ENCODE measurements at places on chromosomes 4 and X.

GRCh38 chr4:175874306-175874705 lies 62.2 kb upstream of the GPM6A start:
- no peak for DNase-seq

GRCh38 chr4:156970501-156971164 lies 966 bp downstream of the PDGFC start:
- no peak for DNase-seq

- no peak for DNase-seq
Observed at GRCh38 chrX:136762820-136763452, 17.8 kb downstream of the ARHGEF6 start.

GRCh38 chr4:83334425-83335241 lies at the start of gene HPSE:
TSS of gene HPSE (minus strand) at chr4:83334848. CDS start at chr4:83334782, 66 bp downstream.
- DNase-seq: peak; percentile 31

GRCh38 chr4:10977534-10977933 lies 293.0 kb upstream of the CLNK start:
- DNase-seq: no peak

DNA sequence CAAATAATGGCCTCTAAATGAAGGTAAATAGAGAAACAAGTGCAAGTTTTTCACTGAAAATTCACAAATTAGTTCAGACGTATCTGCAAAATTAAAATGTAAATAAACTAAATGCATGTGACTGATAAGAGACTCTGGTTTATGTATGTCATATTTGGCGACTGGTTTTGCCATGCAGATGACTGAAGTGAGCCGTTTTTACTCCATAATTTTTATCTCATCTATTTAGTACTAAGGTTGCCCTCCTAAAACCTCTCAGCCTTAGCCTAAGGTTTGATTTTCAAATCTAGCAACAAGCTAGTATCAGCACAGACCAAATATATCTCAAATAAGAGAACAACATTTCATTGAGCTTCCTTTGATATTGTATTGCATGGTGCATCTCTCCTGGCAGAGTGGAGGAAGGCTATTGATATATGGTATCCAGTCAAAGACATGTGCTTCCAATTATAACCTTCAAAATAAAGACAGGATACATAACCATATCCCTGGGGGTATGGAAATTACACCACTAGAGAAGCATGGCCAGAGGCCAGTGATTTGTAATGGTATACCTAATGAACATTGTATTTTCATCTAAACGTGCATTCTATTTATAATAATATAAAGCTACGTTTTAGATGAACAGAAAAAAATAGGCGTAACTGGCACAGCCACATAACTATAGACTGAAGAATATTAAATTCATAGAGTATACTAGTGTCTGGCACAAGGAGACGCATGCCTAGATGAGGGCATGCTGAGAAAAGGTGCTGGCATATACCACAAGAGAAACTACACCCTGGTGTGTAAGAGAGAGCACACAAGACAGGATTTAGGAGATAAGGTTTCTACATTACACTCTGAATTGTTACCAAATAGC lies 392.6 kb upstream of the INTU start:
- peak; percentile 50 for DNase-seq

GRCh38 chr4:174650711-174651355 lies 128.5 kb upstream of the HPGD start:
- DNase-seq: no peak

DNA sequence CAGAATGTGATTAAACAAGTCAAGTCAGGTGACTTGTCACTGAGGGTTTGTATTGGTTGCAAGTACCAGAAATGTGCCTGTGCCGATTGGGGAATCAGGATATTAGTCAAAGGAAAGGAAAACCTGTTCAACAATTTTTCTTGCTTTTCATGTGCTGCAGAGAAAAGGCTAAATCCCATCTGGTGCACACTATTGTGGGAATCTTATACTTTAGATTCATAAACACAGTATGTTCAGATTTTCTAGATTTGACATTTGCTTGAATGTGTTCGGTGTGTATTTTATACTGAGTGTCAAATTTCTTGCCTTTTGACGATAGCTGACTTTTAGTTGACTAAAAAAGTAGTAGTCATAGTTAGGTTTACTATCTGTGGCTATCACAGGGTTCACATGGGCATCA lies 37.6 kb downstream of the GAB1 start:
- no peak for DNase-seq

- DNase-seq: no peak
Observed at GRCh38 chr4:84146300-84146959, 352.7 kb downstream of the NKX6-1 start.

DNA sequence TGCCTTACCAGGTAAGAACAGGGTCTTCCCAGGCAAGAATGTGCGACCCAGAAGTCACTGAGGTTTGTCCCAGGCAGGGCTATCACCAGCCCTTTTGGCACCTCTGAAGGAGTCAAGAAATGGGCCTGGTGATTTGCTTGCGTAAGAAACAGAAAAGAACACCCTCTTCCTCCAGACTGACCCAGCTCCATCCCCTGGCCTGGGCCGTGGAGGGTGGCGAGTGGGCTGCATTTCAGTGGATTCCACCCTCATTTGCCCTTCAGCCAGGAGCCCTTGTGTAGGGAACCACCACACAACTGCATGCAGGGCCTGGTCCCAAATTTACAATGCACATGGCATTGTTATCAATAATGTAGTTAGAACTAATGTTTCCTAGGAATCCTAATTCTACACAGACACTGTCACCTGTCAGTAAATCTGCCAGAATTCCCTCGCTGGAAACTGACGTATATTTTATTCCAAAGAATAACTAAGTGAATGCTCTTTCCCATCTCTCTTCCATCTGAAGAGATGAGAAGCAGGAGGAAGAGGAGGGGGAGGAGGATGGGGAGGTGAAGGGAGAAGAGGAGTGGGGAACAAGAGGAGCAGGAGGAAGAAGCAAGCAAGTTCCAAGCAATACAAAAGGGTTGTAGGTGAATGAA lies 46.6 kb downstream of the TSPAN5 start:
- DNase-seq: no peak

DNA sequence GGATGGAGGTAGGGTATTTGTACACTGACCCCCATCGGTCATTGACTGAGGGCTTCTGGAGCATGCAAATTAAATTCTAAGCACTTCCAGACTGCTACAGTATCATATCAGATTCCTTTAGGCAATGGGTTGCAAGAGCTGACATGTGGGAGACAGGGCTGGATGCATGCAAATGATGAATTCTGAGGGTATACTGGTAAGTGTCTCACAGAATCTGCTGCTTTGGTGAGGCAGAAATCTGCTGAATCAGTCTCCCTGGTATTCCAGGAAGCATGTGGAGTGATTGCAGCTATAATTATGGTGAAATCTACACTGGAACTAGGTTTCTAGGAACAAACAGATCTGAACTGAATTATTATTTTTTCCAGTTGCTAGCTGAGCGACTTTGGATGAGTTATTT lies 684.9 kb upstream of the MAGEB2 start:
- peak; percentile 51 for DNase-seq

DNA sequence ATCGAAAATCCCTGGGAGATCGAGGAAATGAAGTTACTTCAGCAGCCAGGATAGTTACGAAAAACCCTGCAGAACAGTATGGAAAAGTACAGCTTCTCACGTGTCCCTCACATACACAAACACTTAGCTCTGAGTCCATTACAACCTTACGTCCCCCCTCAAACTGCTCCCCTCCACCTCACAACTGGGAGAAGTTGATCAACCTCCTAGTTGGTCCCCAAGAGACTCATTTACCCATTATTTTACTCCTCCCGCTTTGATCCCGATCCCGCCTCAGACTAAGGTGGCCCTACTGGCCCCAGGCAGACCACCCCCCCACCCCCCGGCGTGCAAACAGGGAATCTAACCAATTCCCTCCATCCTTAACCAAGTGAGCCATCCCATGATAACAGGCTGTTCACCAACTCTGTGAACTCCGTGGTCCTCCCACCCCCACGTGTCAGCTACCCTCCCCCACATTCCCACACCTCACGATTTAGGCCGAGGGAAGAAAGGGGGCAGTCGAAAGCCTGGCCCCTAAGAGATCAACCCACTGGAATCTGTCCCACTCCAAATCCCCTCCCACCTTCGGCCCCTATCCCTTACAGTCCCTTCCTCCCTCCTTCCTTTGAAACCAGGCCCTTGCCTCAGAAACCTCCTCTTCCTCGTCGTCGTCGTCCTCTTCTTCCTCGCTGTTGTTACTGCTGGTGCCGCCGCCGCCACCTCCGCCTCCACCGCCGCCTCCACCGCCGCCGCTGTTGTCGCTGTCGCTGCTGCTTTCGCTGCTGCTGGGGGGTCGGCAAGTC lies 755 bp downstream of the ANKRD17 start:
- DNase-seq: no peak

GRCh38 chr4:150769248-150769647 lies 187.3 kb downstream of the MAB21L2 start:
- peak; percentile 3 for DNase-seq

GRCh38 chr4:163091685-163092034 lies 75.0 kb downstream of the NAF1 start:
- no peak for DNase-seq

DNA sequence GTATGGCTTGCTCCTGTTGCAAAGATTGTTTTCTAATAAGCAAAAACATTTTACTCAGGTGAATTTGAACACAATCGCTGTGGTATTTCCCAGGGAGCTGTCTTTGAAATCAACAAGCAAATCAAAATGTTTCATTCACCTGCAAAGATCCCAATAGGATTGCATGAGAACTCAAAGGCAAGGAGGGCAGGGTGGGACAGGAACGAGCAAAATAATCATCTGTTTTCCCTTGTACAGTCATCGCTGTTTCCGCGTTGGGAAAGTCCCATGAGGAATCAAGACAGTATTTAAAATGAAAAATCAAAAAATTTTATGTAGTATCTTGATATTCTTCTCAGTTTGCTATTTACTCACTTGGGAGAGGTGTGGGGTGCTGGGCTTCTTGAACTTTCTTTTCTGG lies 198.8 kb downstream of the STIM2 start:
- no peak for DNase-seq

- no peak for DNase-seq
Observed at GRCh38 chrX:77422891-77423648, 24.1 kb upstream of the FGF16 start.

DNA sequence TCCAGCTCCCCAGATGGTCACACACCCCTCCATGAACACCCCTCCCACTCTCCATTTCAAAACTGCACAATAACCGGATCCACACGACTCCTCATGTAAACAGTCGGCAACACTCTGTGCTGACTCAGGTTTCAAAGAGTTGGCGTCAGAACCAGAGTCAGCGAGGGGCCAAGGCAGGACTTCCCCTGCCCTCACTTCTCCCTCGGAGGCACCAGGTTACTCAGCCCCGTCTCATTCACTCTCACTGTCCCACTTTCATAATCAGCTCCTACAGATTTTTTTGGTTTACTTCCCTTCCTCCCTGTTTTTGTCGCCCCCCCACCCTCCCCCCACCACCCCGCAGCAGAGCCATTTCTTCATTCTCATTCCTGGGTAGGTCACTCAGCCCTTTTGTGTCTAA lies 2.7 kb upstream of the TIMP1 start:
- no peak for DNase-seq

DNA sequence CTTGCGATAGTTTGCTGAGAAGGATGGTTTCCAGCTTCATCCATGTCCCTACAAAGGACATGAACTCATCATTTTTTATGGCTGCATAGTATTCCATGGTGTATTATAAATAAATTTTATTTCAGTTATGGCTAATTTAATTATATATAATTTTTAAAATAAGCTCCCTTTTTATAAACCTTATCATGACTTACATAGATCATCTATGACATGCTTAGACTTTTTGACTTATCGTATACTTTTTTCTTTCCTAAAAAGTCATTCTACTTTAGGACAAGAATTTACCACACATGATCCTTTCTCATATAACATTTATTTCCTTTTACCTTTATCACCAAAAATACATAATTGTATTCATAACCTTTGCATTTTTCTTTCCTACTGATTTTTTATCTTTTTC lies 376.5 kb downstream of the CCSER1 start:
- DNase-seq: no peak

DNA sequence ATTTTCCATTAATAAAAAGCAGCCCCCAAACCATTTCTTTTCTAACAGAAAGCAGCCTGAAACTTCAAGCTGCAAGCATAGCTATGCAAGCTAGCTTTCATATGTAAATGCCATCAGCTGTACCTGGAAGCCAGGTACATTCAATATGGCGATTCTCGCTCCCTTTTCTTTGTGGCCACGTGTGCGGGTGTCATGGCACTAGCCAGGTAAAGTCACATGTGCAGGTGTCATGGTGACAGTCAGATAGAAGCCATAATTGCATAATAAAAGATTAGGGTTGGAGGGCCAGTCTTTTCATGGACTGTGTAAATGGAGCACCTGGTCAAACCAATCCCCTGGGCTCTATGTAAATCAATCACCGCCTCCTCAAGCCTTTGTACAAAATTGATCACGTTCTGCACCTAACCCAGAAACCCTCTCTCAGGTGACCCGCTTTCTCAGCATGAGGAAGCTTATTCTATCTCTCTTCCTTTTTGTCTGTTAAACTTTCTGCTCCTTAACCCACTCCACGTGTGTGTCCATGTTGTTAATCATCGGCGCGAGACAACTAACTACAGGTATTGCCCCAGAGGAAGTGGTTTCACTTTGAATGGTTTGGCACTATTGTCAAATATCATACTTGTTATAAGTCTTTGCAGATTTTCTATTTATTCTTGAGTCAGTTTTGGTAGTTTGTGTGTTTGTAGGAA lies 18.0 kb upstream of the RHOXF2 start:
- DNase-seq: no peak

DNA sequence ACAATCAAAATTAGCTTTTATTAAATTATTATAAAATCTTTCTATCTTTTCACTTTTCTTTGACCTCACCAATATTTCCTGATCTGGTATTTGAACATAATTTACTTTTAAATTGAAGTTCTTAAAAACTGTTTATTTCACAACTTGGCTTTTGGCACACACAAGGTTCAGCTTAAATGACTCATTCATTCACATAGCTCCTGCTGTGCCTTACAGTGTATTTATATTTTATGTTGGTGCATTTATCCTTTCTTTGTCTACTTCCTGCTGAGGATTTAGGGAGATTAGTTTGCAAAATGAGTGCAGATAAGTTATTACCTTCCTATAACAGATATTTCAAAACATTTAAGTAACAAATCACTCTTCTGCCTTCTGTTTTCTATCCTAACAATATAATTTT lies 430.6 kb downstream of the DTHD1 start:
- no peak for DNase-seq

DNA sequence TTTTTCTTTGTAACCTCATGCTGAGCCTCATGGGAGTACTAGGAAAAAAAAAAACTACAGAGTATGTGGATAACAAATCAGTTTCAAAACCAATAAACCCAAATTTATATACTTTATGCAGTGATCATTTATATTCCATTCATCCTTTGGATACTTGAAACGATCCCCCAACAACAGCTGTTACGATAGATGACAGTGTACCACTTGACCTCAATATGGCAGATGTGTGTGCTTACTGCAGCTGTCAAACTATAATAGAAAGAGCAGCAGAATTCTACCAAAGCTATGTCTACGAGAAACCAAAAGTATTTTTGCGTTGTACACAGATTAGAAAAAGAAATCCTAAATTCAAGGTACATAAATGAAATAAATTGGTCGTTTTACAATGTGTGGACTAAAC lies 337.8 kb downstream of the PDGFC start:
- DNase-seq: no peak

DNA sequence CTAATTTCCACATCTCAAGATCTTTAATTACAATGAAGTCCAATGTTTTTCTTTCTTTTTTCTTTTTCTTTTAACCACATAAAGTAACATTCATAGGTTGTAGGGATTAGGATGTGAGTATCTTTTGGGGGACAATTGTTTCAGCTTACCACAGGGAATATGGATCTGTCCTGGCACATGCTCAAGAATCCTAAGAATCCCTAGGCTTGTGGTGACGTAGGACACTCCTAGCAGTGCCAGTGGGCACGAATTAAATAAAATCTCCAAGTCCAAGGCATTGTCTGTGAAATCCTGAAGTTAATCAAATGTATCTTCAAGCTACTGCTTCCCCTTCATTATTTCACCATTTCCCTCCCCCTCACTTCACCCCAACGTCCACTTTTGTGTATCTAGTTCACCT lies 2.6 kb upstream of the LAS1L start:
- no peak for DNase-seq
